Lower lobe of right lung (tissue), 2 donors: ENCODE measurements at places on chromosomes 12 and 14.
A peak's percentile ranks its signal among the peaks of the same experiment; 100 is the strongest.

DNA sequence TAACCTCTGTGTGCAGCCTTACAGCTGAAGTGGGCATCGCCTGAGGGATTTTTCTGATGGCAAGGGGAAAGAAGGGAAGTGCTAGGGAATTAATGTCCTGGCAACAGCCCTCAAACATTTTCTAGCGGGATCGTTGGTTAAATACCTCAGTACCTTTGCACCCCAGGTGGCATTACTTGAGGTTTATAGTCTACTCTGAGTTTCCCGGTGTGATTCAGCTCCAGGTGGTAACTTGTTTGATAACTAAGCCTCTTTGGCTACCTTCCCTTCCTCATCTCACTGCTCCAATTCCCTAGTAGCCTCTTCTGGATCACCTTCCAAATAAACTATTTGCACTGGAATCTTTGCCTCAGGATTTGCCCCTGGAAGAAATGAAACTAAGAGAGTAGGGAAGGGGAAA, 237.0 kb upstream of the SSTR1 start:
- no peak for DNase-seq

- no peak for DNase-seq
Measured at GRCh38 chr14:93064411-93065271, 51.1 kb downstream of the ITPK1 start.

GRCh38 chr14:35268946-35269345, 23.2 kb upstream of the PSMA6 start:
- no peak for DNase-seq

GRCh38 chr14:76918782-76919394, 92.7 kb downstream of the LRRC74A start:
- peak; percentile 94 for DNase-seq

DNA sequence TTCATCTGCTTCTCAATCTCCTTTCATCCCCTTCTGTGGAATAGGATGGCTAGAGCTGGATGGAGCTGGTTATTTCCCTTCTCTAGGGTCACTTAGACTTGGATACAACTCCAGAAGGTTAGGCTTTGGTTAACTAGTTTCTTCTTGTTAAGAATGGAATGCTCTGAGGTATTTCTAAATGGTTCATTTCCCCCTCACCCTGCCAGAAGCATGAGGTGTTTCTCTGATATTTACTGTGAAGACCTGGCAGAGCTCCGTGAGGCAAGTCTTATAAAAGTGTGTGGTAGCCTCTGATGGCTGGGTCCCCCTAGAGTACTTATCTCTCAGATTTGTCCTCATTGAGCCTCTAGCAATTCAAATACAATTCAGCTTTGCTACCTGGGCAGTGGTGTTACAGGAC, 207.9 kb downstream of the SLC16A7 start:
- no peak for DNase-seq

DNA sequence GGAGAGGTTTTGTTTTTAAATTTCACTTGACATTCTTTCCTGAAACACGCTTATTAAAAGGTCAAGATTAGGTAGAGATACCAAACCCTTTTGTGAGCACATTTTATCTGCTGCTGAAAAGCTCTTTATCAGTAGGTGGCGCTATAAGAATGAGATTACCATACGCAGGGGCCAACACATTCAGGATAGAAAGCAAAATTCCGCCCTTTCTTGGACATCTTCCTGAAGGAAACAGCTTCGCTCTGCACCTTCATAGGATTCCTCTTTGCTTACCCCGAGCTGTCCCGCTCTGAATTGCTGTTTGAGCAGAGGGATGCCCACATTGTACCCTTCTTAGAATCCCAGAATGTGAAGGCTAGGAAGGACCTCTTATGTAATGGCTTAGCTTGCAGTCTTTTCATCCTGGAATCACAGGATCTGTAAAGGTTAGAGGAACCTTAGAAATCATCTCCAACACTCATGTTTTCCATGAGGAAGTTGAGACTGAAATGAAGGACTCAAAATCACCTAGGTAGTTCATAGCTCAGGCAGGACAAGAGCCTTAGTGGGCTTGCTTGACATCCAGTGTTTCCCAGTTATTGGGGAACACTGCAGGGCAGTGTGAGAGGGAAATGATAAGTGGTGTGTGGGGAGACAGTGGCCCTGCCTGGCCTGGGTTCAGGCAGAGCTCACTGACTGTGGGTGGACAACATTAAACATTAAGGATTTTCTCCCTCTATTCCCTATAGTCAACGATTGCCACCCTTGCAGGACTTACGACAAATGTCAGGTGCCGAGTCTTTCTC, 38.7 kb upstream of the CRY1 start:
- no peak for DNase-seq

- peak; percentile 70 for DNase-seq
Measured at GRCh38 chr14:23182372-23183157, 895 bp downstream of the SLC7A8 start.

DNA sequence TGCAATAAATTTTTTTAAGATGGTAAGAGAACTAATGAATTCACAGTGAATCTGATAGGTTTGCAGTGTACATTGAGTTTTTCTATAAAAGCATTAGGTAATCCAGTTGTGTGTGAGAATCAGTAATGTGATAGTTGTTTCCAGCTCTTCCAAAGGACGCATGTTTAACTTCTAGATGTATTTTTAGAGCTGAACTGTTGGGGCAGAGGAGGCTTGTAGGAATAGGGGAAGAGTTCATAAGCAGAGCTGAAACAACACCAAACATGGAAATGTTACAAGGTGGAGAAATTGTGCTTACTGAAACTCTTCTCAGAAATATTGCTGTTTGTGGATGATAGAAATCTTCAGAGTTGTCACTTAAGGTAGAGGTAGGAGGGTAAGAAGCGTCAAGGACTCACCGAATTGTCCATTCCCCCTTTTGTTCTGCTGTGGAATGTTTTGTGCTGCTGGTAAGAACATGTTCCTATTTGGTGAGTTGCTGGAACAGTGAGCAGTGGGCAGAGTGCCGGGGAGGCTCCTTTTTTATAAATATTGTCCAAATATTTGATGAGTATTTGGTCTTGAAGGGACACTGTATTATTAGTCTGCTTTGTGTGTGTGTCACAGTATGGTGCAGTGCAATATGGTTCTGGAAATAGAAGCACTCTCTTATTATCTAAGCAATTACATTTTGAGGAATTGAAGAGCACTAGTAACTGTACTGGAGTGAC, 76.7 kb downstream of the ANO6 start:
- DNase-seq = no peak

DNA sequence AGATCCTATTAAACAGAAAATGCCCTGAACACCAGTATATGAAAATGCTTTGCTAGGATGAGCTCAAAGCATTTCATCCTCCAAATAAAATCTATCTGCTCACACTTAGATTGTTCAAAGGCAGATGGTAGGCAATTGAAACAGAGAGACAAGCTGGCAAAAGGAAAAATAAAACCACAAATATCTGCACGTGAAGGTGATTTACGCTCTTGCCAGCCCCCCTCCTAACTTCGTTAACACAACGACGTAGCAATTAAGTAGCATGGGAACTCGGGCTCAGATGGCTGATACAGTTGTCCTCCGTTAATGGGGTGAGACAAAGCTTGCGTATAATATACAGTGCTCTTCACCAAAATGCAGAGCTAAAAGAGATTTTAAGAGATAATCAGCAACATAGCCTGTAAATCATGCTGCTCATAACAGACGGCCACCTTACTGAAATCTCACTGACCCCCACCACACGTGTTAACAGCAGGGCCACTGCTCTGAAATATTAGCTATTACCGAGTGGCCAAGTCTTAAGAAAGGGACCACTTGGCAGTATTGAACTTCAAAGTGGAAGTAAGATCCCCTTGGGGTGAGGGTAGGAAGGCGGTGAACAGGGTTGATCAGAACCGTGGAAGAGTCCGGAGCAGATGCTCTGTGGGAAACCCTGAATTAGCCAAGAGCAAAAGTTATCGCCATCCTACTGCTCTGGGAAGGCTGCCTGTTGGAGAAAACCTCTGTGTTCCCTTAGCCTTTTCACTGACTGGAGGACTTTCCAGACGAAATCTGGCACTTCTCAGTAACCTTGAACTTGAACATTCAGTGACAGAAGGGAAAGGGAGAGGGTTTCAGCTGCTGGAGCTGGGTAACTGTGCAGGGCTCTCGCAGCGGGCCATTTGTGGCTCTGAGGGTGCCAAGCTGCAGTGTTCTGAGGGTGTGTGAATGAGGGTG, 23.1 kb downstream of the ETV6 start:
- no peak for DNase-seq

DNA sequence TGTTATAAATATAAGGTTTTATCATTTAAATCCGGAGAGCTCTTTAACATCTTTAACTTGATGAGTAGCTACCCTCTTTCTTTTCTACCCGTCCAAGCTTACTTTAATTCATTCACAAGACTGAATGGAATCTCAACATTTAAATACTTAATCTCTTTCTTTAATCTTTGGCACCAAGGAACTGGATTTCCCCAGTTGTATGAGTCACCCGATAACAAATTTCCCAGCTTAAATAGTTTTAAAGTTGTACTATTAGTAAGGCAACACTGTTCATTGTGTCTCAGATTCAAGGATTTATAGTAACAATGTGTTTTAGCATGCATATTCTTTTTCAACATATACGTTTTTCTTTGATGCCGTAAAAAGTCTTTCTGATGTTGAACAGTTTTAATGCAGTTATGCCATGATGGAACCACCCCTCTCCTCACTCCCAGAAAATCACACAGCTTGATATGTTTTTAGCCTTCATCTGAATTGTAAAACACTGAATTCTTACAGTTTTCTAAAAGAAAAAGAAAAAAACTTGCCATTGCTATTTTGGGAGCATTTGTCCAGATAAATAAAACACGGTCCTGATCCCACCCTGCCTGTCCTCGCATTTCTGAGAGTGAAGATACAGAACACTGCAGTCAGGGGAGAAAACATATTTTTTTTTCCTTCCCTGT, 16.0 kb upstream of the LRP6 start:
- no peak for DNase-seq
